Smooth muscle cell of the brain vasculature (primary cell): ENCODE measurements at places on chromosomes 1 and 21.
A peak's percentile ranks its signal among the peaks of the same experiment; 100 is the strongest.

GRCh38 chr1:8070381-8070811 lies 44.3 kb upstream of the ERRFI1 start:
- no peak for DNase-seq

- DNase-seq: no peak
These were observed 77.4 kb downstream of the DISP1 start for GRCh38 chr1:222892137-222892769.

DNA sequence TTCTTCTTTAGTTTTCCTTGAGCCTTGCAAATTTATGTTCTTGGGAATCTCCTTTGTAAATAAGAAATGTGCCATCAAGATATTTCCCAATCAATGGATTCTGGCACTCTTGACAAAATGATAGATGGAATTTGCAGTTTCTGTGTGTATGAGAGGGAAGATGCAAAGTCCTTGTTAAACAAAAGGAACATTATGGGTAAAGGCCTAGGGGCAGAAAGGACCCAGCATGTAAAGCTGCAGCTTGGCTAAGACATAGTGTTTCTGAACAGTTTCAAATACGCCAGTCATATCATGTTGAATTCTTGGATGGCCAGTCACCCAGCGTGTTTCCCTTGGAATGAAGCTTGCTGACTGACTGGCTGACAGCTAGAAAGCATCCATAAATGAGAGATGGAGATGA lies 210.8 kb downstream of the NFIA start:
- DNase-seq: no peak

DNA sequence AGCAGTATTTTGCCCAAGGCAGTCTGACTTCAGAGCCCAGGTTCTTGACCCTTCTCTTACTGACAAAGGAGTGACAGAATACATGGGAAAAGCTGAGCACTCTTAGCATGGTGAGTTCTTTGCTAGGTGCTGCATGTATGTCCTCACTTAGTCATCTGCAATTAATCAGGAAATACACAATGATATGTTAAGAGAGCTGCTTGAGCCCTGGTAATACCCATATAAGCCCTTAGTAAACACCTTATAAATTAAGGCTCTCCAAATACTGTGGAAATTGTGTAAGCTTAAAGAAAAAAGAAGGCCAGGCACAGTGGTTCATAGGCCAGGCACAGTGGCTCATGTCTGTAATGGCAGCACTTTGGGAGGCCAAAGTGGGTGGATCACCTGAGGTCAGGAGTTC lies 14.0 kb upstream of the TMEM81 start:
- no peak for DNase-seq

GRCh38 chr1:161763522-161764098 lies 2.5 kb upstream of the ATF6 start:
- no peak for DNase-seq

DNA sequence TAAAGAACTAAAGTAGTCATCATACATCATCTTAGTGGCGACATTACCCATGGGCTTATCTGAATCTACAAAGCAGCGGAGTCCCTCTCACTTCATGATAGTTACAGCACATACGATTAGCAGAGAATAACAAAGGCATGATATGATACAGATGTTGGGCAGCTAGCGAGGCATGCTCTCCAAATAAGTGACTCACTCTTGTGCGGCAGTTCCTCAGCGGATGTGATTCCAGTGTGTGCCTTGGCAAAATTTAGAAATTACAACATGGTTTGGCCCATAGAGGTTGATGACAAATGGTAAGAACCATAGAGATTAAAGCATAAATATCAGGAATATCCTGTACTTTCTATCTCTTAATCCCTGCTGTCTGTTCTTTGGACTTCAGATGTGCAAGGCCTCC lies 48.1 kb upstream of the PAXBP1 start:
- no peak for DNase-seq

- no peak for DNase-seq
These were observed 12.6 kb downstream of the TRIM46 start for GRCh38 chr1:155186067-155186793.

DNA sequence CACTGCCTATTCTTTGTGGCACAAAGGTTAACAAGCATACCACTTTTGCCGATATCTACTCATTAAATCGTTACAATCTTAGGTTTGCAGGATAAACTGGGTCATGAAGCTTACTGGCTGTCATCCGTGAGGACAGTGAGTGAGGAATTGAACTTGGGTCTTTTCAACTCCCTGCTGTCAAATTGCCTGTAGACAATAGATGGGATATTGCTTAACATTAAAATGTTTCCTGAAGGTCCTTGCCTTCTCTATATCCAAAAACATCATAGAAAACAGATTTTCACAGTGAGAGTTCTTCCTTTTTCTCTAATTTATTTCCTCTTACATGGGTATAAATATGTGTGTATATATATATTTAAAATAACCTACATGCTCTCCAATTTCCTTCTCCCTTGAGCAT lies 257.8 kb downstream of the LMO4 start:
- DNase-seq: no peak

GRCh38 chr1:30085811-30086770 lies 637.3 kb downstream of the MATN1 start:
- DNase-seq: no peak

- no peak for DNase-seq
These were observed 163.6 kb upstream of the ARHGEF16 start for GRCh38 chr1:3290915-3291314.

GRCh38 chr1:66312271-66312990 lies 221.5 kb upstream of the SGIP1 start:
- no peak for DNase-seq

GRCh38 chr1:94971491-94971924 lies 44.6 kb upstream of the CNN3 start:
- no peak for DNase-seq

- DNase-seq: no peak
These were observed 295.5 kb upstream of the DPYD start for GRCh38 chr1:98216304-98216703.

DNA sequence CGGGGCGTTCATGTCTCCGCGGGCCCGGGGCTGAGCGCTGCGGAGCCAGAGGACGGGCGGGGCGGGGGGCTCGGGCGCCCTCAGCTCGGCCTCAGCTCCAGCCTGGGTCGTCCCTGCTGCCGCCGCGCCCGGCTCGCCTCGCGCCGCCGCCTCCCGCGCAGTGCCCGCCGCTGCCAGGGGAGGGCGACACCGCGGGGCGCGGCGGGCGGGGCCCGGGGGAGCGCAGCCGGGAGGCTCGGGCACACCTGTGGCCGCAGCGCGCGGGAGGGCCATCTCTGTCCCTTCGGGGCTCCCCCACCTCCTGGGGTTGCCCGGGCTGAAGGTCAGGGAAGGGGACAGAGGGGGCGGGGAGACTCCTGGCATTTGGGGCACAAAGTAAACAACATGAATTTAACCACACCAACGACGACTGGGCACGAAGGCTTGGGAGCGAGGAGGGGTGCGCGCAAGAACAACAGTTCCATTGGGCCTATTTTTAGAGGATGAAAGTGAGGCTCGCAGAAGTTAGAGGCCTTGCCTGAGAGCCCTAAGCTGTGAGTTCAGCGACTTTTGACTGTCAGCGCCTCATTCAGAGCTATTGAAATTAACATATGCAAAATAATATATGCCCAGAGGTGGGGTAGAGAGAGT lies at the start of gene FAM131C:
Gene FAM131C (minus strand): TSS at position 162 of the 630 bp plus-strand sequence. CDS start 209 bp downstream, outside the sequence.
- DNase-seq: no peak

DNA sequence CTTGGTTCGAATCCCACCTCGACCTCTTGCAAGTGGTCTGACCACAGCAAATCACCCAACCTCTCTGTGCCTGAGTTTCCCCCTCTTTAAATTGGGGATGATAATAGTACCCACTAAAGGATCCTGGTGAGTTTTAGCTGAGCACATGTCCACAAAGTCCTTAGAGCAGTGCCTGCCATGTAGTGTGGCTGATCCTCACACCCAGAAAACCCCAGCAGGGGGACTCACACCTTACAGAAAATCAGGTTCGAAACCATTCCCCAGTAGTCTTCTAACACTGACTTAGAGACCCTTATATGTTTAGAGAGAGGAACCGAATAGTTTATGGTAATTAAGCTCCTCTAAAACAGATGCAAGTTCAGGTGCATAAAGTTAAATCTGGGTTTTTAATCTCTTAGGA lies 89.0 kb downstream of the CAMTA1 start:
- DNase-seq: no peak

- no peak for DNase-seq
These were observed 419.4 kb downstream of the PTPRC start for GRCh38 chr1:199058281-199058680.

DNA sequence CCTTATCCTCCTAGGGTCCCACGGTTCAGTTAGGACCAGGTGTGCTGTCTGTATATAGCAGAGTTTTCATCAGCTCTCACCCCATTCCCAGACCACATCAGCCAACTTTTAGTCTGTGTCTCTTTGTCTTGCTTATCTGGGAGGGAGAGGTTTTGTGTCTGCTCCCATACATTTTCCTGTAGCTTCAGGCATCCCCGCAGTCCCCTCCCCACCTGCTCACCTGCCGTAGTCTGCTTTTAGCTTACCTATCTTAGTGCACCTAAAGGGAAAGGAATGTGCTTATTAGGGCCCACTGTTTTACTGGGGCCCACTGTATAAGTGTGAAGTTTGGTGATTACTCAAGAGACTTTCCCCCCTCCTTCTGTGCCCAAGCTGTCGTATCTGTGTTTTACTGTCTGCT lies 225.1 kb downstream of the PLA2G4A start:
- DNase-seq: no peak

- no peak for DNase-seq
These were observed 26.0 kb downstream of the TRAPPC10 start for GRCh38 chr21:44038063-44038462.

- no peak for DNase-seq
These were observed 5.0 kb downstream of the SUCO start for GRCh38 chr1:172537827-172538391.

DNA sequence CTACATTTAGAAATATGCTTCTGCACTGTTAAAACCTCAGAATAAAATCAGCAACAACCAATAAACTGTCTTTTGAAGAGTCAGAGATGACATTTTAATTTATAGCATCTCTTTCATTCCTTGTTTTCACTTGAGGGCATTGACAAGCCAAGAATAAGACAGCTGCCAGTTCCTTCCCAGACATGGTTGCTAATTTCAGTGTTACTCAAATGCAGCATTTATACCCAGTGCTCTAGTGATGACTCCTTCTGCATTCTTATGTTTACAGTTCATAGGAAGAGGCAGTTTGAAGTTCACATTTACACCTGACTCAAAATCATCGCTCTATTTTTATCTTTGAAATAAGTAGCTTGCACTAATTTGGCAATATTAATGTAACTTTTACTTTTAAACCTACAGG lies 44.9 kb downstream of the PLA2G4A start:
- DNase-seq: no peak

- DNase-seq: no peak
These were observed 65.4 kb upstream of the IPO9 start for GRCh38 chr1:201763455-201764140.

DNA sequence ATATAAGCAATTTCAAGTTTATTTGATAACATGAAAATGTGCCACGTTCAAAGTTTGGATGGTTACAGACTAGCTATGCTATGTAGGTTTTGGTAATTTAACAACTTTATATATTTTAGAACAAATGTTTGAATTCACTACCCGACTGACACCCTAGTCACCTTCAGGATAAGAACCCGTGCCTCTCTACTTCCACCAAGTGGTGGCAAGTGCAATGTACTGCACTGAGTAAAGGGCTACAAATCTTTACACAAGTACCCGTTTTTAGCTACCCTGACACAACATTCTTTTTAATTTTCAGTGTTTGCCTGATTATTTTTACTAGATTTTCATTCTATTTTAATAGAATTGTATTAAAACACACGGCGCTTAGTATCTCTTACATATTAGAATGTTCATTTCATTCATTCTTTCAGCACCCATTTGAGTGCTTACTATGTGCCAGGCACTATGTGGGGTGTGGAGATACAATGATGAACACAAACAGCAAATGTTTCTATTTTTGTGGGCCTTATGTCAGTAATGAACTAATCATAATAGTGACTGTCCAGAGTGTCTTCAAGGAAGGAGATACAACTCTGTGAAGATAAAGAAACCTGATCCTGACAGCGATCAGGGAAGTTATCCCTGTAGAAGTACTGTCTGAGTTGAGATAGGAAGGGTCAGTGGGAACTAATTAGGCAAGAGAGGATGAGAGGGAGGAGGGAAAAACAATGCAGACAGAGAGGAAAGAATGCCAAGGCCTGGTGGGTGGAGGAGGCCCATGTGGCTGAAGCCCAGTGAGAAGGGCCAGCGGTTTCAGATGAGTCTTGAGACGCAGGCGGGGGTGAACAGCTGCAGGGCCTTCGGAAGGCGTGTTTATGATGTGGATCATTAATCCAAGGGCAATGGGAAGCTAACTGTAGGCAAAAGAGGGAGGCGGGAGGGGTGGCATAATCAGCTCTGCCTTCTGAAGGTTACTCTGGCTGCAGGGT lies 3.8 kb downstream of the LCA5L start:
- DNase-seq: peak; percentile 17

DNA sequence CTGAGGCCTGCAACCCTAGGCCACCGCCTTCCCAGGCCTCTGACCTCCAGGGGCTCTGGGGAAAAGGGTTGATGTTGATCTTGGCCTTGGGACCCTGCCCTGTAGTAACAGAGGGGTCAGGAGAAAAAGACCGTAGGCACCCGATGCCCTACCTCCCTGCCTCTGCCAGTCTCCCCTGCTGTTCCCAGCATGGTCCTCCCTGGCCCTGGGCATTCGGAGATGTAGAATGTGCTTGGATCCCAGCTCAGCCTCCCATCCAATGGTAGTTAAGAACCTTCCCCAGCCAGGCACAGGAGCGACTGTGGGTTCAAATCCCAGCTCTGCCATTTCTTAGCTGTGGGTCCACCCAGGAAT lies 72.0 kb upstream of the TARDBP start:
- no peak for DNase-seq

GRCh38 chr1:52364235-52364839 lies 1.7 kb downstream of the CC2D1B start:
- DNase-seq: no peak

DNA sequence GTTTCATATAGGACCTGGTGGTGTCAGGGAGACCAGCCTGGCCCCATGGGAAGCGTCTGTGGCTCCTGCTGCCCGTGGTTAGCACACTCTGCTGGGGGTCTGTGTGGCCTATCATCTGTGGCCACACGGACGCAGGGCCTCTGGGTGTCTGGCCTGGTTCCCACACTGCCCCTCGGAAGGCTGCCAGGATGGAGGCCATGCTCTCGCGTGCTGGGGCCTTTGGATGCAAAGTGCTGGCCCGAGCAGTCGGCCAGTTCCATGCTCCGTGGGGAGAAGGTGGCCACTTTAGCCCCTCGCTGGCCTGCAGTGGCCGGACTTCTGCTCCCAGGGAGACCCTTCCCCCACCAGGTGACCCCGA lies 20.8 kb upstream of the LRRC3 start:
- DNase-seq: no peak

- DNase-seq: no peak
These were observed 599.8 kb upstream of the CXADR start for GRCh38 chr21:16913010-16913409.
